Effector CD8-positive, alpha-beta T cell (primary cell): ENCODE measurements at places on chromosomes 4 and X.

DNA sequence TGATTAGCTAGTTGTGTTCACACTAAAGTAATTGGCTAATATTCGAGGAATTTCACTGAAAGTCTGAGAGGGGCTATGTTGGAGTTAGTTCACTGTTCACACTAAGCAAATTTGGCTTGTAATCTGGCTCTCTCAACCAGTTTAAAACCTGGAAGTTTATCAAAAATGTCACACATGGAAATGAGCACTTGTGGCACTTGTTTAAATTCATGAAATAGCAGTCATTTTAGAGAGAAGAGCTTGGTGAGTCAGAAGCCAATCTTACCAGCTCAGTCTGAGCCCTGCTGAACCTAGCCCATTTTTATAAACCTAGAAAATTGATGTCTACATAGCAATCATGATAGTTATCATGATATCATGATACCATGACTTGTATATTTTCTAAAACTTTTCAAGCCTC lies 90.7 kb upstream of the JADE1 start:
- DNase-seq: no peak

DNA sequence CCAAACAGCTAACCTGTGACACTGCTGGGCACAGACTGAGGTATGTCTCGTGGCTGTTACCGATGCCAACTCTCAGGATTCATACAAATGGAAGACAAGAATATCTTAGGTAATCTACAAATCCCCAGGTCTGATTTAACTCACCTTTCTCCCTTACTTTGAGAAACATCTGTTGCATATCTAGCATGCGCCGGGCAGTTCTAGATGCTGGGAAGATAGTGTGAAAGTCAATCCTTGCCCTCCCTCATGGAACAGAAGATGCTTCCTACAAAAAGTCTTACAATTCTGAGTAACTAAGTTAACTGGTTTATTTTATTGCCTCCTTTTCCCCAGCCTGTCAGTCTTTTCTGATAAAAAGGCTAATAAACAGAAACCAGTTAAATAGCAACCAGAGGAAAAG lies 212.2 kb upstream of the FAT1 start:
- DNase-seq: no peak

DNA sequence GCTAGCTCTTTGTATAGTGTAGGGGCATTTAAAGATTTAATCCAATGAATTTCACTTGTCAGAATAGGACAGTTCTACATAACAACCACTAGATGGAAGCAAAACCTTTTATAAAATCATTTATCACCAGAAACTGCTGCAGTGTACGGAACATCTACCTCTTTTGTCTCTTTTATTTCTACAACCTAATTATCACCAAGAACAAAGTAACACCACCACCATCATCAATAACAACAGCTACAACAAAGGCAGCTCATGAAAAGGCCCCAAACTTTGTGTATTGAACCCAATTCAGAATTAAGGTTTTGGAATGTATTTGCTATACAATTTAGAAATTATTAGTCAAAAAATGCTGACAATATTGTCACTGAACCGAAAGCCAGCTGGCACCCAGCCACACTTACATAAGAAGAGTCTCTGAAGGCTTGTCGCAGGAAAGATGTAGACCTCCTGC lies 260.9 kb upstream of the RPS6KA3 start:
- no peak for DNase-seq

GRCh38 chr4:29805916-29806480 lies 914.2 kb upstream of the PCDH7 start:
- no peak for DNase-seq

GRCh38 chr4:139455126-139455538 lies 1.2 kb downstream of the RAB33B start:
- no peak for DNase-seq
